Glomerular endothelial cell (primary cell): ENCODE measurements at places on chromosomes 4 and X. TPM values are rescaled to one million over a fixed set of nuclear protein-coding genes. Genes with fewer than 3 reads are reported as not detected.
A peak's percentile ranks its signal among the peaks of the same experiment; 100 is the strongest.

- no peak for DNase-seq
Observed at GRCh38 chr4:98181809-98182208, 38.5 kb upstream of the STPG2 start.

DNA sequence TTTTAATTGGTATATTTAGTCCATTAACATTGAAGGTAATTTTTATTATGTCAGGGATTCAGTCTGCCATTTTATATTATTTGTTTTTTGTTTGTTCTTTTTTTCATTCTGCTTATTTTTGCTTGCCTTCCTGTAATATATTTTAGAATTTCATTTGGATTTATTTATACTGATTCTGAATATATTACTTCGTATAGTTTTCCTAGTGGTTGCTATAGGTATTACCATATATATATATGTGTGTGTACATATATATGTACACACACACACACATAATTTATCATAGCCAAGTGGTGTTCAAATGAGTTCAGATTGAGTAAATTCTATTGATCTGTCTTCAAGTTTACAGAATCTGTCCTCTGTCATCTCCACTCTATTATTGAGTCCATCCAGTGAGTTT, 11.2 kb downstream of the CITED1 start:
- no peak for DNase-seq

DNA sequence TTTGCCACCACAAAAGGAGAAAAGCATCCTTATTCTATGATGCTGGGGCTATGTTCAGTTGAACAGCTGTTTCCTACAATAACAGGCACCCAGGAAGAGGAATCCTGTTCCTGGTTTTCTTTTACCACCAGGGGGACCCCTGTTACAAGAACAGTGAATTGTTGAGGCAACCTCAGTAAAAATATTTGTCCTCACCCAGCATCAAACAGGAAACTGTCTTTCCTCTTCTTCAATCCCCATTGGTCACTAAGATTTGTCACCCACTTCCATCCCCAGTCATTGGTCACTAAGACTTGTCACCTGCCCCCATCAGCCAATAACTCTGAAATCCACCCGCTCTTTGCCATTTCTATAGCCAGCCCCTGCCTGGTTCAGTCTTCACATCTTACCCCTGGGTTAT, 143.5 kb upstream of the GALNT7 start:
- DNase-seq = peak; percentile 23

- peak; percentile 56 for DNase-seq
Observed at GRCh38 chr4:52911684-52912294, 49.7 kb downstream of the RASL11B start.

Gene CFAP299
- not detected in 2 replicates for total RNA-seq

DNA sequence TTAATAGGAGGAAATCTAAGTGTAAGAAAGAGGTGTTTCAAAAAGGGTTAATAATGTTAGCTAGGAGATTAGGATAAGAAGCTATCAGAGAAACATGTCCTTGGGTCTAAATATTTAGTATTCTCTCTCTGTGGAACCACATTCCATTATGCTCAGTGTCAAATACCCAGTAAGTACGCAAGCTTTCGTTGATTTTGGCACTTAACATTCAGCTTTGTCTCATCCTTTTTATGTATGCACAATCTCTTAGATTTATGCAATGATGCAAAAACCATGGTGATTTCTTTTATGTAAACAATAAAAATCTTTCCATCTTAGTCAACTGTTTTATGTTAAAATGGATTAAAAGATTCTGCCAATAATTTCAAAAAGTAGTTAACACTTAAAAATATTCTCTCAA, 129.2 kb downstream of the KLHL13 start:
- no peak for DNase-seq

Gene NAT8L
- 0.05 TPM in 1 of 2 replicates, not detected in the other for total RNA-seq

Gene GAGE12H
- not detected in 2 replicates for total RNA-seq

Gene RADX
- 1.1 TPM in 1 of 2 replicates, not detected in the other for total RNA-seq

DNA sequence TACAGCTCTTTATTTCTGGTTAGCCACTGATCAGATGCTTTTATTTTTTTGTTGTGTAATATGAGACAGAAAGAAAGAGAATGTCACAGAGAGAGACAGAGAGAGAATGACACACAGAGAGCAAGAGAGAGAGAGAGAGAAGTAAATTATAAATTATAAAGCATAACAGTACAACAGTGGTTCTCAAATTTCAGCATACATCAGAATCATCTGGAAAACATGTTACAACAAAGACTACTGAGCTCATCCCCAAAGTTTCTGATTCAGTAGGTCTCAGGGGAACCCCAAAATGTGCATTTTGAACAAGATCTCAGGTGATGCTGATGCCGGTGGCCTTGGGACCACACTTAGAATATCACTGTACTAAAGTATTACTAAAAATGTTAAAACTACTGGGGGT, 245.8 kb upstream of the DIAPH2 start:
- DNase-seq = no peak

DNA sequence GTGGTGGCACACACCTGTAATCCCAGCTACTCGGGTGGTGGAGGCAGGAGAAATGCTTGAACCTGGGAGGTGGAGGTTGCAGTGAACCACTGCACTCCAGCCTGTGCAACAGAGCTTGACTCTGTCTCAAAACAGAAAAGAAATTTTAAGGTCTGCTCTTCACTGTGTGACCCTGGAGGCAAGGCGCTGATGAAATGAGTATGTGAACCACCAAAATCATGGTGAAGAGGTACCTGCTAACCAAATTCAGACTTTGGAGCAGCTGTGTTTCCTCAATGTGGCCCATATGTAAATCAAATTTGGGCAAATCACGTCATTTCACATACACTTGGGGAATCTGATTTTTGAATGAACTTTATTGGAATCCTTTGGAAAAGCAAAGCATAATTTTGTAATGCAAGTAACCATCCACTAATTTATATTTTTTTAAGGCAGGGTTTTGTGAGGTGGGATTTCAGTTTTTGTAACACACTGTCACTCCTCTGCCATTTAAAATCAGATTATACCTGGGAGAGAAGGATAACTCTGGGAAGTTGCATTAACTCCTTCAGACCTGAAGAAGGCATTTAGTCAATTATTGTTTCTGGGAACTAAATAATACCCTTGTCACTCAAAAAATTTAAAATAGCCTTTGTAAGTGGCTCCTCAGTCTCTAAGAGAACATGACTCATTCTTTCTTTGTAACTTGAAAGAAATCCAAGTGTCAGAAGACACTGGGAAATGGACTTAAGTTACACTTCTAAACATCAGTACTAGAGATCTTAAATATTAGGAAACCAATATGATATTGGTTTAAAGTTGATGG, 24.0 kb downstream of the DOCK11 start:
- DNase-seq = no peak
